ENCODE measurements at places on chromosomes 4 and X. TPM values are rescaled to one million over a fixed set of nuclear protein-coding genes. Genes with fewer than 3 reads are reported as not detected.
A peak's percentile ranks its signal among the peaks of the same experiment; 100 is the strongest.

- no peak for DNase-seq
- no peak overlapping the region for H3K27ac ChIP-seq
- peaks cover 40% of the 10 kb centered on the region for H3K4me1 ChIP-seq
- H3K4me3 ChIP-seq: no peak overlapping the region
- peaks cover 29% of the 10 kb centered on the region for H3K36me3 ChIP-seq
Observed at GRCh38 chr4:153239409-153239808, 35.2 kb downstream of the TRIM2 start.

GRCh38 chrX:46571423-46572339, 1.9 kb upstream of the CHST7 start:
- no peak overlapping the region for H3K27ac ChIP-seq
- peaks cover 5% of the 10 kb centered on the region for H3K4me1 ChIP-seq
- peak overlapping the region; percentile 4 for H3K4me3 ChIP-seq
- DNase-seq: no peak
- H3K36me3 ChIP-seq: no peaks in the 10 kb centered on the region

SPINK2 gene
- total RNA-seq: 4.6 TPM

BBS12 gene
- 3.8 TPM for total RNA-seq

DNA sequence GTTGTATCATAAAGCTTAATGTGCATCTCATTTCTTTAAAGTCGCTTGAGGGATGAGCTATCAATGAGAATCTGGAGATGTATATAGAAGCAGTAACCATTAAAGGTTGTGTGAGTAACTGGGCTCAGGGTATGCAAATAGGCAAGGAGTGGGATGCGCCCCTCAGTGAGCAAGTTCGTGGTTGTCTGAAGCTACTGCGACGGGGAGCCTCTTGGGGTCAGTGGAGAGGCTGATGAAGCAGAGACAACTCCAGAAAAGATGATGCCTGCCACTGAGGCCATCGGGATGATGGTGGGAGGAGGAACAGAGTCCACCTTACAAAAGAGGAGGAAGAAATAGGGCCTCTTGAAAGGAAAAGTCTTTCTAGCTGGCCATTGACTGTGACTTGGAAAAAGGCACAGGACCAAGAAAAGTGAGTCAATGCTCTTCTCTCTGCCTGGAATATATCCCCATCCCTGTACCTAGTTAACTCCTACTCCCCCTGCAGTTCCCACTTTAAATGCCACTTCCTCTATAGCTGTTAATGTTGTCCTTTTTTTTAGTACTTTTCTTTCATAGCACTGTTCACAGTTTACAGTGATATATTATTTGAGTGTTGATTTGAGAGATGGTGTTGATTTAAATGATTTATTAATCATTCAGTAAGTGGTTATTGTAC, 51.4 kb upstream of the LSM6 start:
- no peak for DNase-seq
- H3K4me1 ChIP-seq: no peaks in the 10 kb centered on the region
- no peaks in the 10 kb centered on the region for H3K36me3 ChIP-seq
- H3K27me3 ChIP-seq: peaks cover 22% of the 10 kb centered on the region
- H3K4me3 ChIP-seq: no peak overlapping the region

DNA sequence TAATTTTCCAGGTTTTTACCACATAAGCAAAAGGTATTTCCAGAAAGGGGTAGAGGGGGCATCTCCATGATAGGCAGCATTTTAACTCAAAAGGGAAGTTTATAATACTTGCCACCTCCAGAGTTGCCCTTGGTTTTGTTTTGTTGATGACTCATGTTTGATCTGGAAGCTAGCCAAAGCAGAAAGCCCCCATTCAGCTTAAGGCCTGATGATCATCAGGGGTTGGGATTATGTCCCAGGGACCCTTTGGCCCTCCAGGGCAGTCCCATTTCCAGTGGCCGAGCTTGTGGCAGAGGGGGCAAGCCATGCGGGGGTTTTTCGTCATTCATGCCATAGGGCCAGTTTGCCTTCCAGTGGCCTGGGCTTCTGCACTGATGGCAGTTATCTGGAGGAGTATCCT, 143.0 kb upstream of the PLAC1 start:
- H3K4me3 ChIP-seq: no peak overlapping the region
- no peaks in the 10 kb centered on the region for H3K36me3 ChIP-seq
- H3K27me3 ChIP-seq: no peaks in the 10 kb centered on the region
- H3K27ac ChIP-seq: no peak overlapping the region
- H3K4me1 ChIP-seq: peaks cover 13% of the 10 kb centered on the region

GRCh38 chr4:167711517-167711916, 380.8 kb upstream of the ANXA10 start:
- H3K36me3 ChIP-seq: no peaks in the 10 kb centered on the region
- H3K27me3 ChIP-seq: no peaks in the 10 kb centered on the region

DNA sequence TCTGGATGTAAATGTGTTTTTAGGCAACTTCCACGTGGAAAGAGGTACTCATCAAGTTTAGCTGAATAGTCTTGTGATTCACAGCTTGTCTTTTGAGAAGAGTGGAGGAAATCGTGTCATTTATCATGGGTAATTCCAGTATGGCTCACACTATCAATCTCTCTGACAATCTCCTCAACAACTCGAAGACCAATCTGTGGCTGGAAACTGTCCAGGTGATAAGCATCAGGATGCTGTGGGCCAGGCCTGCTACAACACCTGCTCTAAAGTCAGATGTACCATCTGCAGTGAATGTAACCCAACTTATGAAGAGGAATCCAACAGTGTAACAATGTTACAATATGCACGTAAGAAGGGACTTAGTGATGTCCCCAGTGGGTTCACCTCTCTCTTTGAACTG, 132.1 kb upstream of the GK2 start:
- H3K27me3 ChIP-seq: no peaks in the 10 kb centered on the region
- H3K27ac ChIP-seq: no peak overlapping the region
- no peak for DNase-seq
- no peak overlapping the region for H3K4me3 ChIP-seq
- no peaks in the 10 kb centered on the region for H3K4me1 ChIP-seq

DNA sequence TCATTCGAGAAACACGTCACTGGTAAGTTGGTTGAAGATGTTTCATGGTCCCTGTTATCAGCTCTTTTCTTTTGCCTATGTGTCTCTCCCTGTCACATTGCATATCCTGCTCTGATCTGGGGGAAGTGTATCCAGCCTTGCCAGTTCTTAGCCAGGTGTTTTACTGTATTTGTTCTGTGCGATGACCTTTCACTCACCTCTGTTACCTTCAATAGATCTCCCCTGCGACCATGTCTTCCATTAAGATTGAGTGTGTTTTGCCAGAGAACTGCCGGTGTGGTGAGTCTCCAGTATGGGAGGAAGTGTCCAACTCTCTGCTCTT, 2.6 kb downstream of the RGN start:
- H3K27ac ChIP-seq: peak overlapping the region; percentile 21
- peaks cover 11% of the 10 kb centered on the region for H3K4me1 ChIP-seq
- no peak for DNase-seq
- peak overlapping the region; percentile 8 for H3K4me3 ChIP-seq
- H3K36me3 ChIP-seq: no peaks in the 10 kb centered on the region

BCLAF3 gene
- total RNA-seq: 6.8 TPM

DNA sequence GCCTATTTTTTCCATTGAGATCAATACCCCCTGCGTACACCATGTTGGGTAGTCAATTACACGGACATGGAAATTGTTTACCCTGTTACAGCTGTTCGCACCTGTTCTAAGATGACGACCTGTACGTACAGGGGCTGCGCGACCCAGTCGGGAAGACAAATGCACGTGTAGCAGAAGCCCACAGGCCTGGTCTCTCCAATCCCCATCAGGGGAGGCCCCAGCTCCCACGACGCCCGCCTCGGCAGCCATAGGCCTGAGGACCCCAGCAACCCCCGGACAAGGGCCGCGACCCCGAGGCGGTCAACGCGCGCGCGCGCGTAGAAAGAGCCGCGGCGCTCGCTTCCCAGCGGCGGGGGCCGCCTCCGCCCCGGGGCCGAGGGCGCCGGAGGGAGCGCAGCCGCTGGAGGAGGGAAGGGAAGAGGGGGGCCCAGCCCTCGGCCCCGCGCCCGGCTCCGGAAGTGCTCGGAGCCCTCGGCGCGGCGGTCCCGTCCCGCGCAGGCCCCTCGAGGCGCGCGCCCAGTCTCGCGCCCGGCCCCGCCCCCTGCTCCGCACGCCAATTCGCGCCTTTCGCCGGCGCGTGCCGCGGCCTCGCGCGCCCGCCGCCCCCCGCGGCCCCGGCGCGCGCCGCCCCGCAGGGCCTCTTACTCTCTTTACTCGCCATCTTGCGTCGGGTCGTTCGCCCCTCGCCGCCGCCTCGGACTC, 618 bp downstream of the RBBP7 start:
- H3K36me3 ChIP-seq: peaks cover 24% of the 10 kb centered on the region
- H3K4me3 ChIP-seq: peak overlapping the region; percentile 99
- peak; percentile 82 for DNase-seq
- H3K4me1 ChIP-seq: peaks cover 39% of the 10 kb centered on the region
- no peaks in the 10 kb centered on the region for H3K27me3 ChIP-seq
- peak overlapping the region; percentile 99 for H3K27ac ChIP-seq

Data from type B pancreatic cell (in vitro differentiated cells).